ENCODE measurements at places on chromosomes 1 and 21. TPM values are rescaled to one million over a fixed set of nuclear protein-coding genes. Genes with fewer than 3 reads are reported as not detected.

- no peak for DNase-seq
- H3K27ac ChIP-seq: no peak overlapping the region
- H3K4me1 ChIP-seq: peaks cover 51% of the 10 kb centered on the region
- no peak overlapping the region for H3K4me3 ChIP-seq
Measured at GRCh38 chr1:41675401-41675800, 190.9 kb upstream of the EDN2 start.

DNA sequence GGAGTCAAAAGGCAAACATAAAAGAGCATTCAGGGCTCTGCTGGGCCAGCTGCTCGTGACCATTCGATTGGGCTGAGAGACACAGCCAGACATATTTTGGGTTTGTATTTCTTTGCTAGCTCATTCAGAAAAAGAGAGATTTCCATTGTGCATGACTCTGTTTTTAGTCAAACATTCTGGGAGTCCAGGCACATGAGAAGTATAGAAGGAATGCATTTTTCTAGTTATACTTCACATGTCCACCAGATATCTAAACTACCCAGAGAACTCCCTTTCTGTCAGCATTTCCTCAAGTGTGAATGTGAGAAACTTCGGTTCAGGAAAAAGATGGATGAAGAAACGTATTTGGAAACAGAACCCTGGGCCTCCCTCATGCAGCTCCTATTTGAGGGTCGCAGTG lies 6.3 kb upstream of the KCNE1 start:
- H3K27ac ChIP-seq: no peak overlapping the region
- no peak for DNase-seq
- peaks cover 12% of the 10 kb centered on the region for H3K36me3 ChIP-seq
- no peaks in the 10 kb centered on the region for H3K27me3 ChIP-seq
- peaks cover 21% of the 10 kb centered on the region for H3K4me1 ChIP-seq
- no peak overlapping the region for H3K4me3 ChIP-seq

The NUDT4B gene
- total RNA-seq: 0.56 TPM

The RUNX1 gene
- 16.6 TPM for total RNA-seq

The VCAM1 gene
- total RNA-seq: 2.3 TPM
